ENCODE measurements at places on chromosomes 7 and 10.

- DNase-seq, result no peak
These were observed 59.6 kb downstream of the VOPP1 start for GRCh38 chr7:55512635-55513191.

DNA sequence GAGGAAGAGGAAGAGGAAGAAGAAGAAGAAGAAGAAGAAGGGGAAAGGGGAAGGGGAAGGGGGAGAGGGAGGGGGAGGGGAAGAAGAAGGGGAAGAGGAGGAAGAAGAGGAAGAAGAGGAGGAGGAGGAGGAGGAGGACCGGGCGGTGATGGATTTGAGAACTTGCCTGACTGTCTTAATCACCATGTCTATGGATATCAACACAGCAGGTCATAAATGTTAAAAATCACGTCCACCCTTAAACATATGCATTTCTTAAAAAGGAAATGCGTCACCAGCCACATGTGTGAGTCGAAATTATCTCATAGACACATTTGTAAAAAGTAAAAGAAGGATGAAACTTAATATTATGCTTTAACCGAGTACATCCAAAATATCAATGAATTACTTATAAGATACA lies 42.1 kb upstream of the INSIG1 start:
- no peak for DNase-seq

DNA sequence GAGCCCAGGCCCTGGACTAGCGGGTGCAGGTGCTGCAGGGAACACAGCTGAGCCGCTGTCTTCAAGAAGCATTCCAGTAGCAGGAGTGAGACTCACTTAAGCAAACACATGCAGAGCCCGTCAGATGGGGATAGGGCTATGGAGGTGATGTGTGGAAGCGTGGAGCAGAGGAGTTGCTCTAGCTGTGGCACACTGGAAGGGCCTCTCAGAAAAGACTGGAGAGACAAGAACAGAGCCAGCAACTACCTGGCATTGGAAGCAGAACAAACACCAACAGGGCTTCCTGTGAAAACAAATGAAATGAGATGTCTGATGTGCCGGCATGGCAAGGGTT lies 37.8 kb upstream of the GALNTL5 start:
- DNase-seq, result no peak

DNA sequence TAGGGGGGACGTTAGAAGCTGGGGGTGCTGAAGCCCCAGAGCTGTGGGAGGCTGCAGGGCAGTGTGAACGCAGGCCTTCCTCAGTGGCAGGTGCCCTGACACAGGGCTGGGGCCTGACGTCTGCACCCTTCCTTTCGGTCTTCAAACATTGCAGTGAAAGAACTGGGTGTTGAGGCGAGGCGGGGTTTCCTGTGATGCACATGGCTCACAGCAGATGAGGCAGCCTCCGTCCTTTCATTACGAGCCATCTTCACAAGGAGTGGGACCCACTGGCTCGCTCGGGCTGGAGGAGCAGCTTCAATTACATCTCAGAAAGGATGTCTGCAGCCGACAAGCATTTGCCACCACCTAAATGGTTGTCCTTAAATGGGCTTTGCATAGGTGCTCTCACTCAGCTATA lies 180.3 kb upstream of the SHH start:
- no peak for DNase-seq

DNA sequence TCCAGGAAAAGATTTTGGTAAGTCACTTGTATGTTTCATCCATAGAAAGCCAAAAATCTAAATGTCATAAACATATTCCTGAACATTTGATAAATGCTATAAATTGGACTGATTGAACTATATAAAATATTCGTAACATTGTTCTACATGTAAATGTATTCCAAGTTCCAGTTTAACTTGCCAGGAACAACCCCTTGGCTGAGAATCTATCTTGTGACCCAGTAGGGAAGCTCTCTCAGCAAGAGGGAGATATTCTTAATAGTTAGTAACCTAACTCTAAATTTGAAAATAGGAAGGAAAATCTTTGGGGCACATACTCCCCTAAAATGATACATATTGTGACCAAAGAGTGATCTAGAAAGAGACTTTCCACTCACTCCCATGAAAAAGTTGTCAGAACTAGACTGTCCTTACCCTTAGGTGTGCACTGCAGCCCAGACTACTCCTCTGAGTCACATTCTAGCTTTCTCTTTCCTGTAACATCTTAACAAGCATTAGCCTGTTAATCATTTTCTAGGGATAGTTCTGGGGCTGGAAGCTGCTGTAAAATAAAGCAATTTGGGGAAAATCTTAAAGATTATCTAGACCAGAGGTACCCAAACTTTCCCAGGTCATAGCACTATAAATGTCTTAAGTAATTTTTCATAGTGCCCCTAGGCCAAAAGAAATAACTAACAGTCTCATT lies 73.7 kb upstream of the SKAP2 start:
- no peak for DNase-seq

- DNase-seq, result no peak
These were observed 187.2 kb upstream of the MBL2 start for GRCh38 chr10:52959810-52960209.

DNA sequence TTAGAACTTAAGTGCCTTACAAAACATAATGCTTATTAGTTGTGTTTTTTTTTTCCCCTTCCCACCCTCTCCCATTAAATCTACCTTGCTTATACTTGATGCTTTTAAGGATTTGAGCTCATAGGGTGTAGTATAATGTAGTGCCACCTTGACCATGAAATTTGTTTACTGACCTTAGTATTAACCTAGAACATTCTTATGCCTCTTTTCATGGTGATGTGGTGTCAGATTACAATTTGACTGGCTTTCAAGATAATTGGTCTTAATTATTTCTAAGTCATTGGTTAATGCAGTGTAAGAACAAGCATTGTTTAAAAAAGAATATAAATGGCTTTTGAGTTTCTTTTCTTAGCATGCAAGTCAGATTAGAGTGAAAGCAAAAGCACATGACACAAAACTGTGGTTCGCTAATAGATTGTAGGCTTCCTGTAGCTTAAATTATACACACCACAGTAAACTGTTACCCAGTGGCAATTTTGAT lies 61.8 kb downstream of the ADD3 start:
- DNase-seq, result peak; percentile 64

DNA sequence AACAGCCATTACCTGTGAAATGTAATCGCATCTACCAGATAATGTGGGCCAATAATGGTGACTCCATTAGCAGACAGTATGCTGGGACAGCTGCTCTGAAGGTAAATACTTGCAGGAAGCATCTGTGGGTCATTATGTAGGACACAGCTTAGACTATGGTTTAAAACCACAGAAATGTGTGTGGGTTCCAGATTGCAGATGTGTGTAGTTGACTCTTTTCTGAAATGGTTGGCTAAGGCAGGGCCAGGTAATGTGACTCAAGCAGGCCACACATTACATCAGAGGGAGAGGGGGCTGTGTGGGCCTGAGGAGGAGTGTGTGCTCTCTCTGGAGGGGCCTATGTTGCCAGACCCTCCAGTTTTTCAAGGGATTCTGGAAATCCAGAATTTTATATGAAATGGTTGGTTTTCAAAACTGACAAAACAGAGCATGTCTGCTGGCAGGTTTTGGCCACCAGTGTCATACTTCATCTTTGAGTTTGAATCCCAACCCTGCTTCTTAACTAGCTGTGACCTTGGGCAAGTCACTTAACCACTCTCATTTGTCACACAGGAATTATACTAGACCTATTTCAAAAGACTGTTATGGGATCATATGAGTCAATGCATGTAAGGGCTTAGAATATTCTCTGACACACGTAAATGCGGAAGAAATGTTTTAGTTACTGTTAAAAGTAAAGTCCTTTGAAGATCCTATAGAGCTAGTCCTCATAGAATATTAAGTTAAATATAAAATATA lies 64.5 kb downstream of the MCMBP start:
- DNase-seq, result peak; percentile 74

DNA sequence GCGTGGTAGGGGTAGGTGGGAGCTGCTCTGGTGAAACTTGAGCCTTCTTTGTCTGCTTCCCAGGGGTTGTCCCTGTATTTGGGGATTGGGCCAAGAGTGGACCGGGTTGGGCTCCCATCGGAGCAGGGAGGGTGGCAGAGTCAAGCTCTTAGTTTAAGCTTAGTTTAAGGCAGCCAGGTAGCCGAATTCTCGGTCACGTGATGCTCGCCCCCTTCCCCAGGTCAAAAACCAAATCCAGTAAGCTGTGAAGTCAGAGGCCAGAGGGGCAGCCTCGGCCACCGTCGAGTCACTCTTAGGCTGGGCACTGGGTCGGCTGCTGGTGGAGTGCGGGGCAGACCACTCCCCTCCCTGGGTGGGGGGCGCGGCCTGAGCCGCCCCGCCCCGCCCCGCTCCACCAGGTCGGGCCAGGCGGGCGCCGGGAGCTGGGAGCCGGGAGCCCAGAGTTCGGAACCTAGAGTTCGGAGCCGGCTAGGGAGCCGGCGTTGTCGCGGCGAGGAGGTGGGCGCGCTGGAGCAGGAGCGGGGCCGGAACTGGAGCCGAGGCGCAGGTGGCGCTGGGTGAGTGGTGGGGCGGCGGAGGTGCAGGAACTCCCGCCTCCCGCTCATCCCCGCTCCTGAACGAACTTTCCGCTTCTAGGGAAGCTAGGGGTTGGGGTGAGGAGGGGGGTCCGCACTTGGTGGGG lies 2.8 kb upstream of the LZTS2 start:
- peak; percentile 59 for DNase-seq

DNA sequence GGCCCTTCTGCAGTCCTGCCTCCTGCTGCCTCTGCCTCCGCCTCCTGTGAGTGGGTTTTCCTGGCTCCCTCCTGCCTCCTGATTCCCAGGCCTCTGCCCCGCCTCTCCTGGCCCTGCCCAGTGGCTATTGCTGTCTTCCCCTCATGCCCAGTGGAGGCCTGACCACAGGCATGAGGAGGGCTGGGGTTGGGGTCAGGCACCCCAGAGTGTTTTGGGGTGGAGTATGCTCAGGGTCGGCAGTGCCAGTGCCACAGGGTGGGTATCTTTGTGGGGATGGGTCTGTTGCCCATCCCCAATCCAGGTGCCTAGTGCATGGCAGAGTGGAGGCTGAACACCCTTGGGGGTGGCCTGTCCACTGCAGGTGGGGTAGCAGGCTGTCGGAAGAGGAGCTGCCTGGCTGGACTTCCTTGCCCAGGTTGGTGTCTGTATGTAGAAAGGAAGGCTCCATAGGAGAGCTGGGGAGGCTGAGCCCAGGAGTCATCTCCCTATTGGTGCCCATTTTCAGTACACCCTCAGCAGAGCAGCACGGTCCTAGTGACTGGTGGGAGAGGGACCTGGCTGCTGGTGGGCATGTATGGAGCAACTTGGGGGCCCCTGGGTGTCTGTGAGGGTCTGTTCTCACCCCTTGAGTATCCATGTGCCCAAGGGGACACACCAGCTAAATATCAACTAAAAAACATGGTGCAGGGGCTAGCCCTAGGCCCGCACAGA lies 62.2 kb downstream of the ARHGAP22 start:
- no peak for DNase-seq

DNA sequence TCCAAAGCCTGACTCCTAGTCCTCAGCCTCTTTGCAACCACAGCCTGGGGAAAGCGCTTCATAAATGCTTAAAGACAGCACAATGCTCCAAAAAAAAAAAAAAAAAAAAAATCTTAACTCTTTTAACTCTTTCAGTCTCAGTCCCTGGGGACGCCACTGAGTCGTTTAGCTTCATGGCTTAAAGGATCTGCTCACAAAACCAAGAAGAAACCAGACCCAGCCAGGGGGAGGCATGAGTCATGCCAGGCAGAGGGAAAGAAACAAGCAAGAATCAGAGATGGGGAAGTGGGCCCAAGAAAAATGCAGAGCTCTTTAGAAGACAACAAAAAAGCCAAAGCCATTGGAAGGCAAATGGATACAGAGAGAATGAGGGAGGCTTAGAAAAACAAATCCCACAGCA lies 32.5 kb upstream of the DOCK1 start:
- DNase-seq, result no peak

DNA sequence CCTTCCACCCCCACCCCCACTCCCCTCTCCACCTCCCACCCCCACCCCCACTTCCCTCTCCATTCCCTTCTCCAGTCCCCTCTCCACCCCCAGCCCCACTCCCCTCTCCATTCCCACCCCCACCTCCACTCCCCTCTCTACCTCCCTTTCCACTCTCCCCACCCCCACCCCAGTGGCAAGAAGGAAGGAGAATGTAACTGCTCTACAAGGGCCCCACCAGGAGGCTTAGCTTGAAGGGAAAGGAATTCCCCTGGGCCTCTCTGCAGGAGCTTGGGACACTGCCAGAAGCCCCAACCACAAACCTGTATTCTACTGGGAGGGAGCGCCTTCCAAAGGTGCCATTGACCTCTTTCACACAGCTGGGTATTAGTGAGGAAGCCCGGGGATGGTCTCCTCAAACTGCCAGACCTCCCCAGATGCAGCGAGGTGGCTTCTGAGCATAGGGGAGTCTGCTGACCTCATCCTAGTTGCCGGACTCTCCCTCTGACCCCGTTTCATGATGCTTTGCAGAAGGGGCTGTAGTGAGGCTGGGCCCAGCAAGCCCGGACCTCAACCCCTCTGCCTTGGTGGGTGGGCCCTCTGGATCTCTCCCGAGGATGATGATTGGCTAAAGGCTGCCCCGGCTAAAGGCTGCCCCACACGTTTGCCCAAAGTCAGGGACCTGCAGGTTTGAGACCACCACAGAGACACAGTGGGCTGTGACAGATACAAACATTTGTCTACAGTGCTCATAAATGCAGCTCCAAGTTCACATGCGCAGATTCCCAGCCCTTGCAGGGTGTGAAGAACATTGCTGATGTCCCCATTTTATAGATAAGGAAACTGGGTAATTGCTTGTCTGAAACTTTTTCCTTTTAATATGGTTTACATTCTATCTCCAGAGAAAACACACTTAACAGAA lies 2.9 kb downstream of the DEPP1 start:
- no peak for DNase-seq

DNA sequence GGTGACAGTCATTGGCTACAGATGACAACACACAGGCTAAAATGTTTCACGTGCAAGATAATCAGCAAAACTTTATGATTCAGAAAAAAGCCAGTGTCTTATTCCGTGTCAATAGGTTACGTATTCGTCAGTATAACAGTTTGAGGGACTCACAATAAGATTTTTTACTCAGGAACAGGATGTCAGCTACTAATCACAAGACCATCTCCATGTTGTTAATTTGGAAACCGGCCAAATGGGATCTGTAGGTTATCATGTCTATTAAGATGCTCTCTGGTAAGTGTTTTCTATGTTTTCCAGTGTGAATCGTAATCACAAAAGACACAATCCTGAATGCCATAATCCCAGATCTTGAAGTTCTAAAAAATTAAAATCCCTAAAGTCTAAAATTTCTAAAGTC lies 197.3 kb downstream of the ETV1 start:
- DNase-seq, result no peak

DNA sequence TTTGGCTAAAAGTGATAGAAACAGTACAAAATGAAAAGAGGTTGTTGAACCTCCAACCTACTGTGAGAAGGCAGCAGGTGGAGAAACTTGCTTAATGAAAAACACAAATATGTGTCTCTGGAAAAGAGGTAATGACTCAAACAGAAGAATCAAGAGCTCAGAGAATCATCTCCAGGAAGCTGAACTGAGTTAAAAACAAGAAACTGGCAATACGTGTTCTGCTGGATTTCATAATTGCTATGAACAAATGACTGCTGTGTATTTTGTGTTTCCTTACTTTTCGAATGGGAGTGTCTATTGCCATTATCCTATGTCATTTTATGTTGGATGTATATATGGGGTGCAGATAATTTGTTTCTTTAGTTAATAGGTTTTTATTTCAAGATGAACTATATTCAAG lies 401.1 kb downstream of the DGKB start:
- DNase-seq, result no peak
